IMR-90 (cell line): ENCODE measurements at places on chromosomes 3 and 15. TPM values are rescaled to one million over a fixed set of nuclear protein-coding genes. Genes with fewer than 3 reads are reported as not detected.

- peak; percentile 76 for DNase-seq
Observed at GRCh38 chr15:91508633-91509032, 344.9 kb upstream of the SLCO3A1 start.

- DNase-seq, result peak; percentile 64
Observed at GRCh38 chr3:79018671-79019136, 749.1 kb downstream of the ROBO1 start.

DNA sequence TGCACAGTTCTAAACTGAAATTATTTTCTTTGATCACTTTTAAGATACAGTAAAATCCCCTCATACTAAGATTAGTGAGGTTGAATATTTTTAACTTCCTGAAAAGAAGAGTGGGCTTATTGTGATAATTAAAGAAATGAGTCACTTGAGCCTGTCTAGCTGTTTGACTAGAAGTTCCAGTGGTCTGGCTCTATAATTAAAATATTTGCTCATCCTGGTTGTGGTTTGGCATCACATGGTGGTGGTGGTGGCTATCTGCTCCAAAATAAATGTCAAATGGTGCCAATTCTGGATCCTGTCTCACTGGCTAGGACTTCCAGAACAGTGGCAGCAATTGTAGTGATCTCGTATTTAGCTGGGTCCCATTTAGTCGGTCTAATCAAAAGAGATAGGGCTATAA, 8.6 kb upstream of the TEX9 start:
- no peak for DNase-seq

DNA sequence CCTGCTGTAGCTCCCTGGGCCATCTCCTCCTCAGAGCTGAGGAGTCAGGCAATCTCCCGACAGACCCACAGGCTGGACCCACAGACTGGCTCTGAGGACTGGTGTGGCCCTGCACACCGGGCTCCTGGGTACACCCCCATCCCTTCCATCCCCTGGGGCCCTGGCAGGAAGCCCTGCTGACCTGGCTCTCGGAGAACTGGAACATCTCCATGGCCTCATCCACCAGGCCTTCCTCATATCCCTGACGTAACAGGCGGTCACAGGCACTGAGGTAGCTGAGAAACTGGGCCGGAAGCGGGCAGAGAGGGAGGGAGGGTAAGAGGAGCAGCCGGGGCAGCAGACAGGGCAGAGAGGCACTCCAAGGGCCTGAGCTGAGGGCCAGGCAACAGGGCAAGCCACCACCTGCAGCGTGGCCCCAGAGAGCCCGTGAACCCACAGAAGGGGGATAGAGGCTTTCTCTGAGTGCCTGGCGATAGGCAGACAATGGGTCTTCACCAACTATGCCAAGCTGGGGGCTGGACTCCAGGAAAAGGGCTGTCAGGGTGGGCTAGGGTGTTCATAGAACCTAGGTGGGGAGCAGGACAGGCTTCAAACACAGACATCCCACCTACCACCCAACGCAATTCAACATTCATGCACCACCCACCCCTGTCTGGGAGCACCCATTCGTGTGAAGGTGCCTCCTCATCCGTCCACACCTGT, 17.9 kb downstream of the KBTBD13 start:
- no peak for DNase-seq

DNA sequence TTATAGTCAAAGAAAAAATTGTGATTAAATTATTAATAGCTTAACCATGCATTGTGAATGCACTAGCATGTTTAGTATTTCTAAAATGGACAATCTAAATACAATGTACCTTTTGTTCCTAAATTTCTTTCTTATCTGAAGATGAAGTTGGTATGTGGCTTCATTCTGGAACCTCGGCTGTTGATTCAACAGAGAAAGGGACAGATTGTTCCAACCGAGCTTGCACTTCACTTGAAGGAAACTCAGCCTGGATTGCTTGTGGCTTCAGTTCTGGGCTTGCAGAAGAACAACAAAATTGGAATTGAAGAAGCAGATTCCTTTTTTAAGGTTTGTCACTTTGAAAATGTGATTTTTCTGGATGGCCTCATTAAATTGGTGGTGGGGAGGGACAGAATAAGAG, 32.6 kb downstream of the HPS3 start:
- no peak for DNase-seq

- DNase-seq, result no peak
Observed at GRCh38 chr3:140443806-140444205, 234.1 kb upstream of the TRIM42 start.

DNA sequence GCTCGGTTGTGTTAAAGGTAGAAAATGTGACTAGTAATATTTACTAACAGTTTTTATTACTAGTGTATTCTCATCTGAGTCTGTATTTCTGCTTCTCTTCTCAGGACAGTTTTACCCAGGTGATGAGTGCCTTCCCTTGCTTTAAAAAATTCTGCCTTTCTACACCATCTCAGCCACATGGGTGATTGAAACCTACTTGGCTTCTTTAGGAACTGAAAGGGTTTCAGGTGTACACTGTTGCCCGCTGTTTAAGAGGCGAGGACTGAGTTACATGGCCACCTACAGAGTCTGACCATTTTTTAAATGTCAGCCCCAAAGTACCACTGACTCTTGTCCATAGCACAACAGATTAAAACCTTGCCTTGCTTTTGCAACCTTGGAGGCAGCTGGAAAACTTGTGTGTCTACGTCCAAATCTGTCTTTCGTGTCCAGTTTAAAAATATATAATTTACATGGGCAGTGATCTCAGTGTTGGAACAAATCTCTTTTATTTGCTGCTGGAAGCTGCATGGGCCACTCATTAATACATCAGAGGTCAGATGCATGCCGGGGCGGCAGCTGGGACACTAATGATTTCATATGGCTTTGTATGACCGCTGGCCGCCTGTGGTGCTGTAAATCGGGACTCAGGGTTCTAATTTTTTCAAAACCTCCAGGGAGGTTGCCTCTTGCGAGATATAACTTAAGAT, 44.6 kb downstream of the TRIM71 start:
- DNase-seq, result no peak

- no peak for DNase-seq
Observed at GRCh38 chr3:81072591-81072990, 688.9 kb downstream of the GBE1 start.

GRCh38 chr3:62260655-62261054, 112.7 kb downstream of the FEZF2 start:
- DNase-seq, result no peak

DNA sequence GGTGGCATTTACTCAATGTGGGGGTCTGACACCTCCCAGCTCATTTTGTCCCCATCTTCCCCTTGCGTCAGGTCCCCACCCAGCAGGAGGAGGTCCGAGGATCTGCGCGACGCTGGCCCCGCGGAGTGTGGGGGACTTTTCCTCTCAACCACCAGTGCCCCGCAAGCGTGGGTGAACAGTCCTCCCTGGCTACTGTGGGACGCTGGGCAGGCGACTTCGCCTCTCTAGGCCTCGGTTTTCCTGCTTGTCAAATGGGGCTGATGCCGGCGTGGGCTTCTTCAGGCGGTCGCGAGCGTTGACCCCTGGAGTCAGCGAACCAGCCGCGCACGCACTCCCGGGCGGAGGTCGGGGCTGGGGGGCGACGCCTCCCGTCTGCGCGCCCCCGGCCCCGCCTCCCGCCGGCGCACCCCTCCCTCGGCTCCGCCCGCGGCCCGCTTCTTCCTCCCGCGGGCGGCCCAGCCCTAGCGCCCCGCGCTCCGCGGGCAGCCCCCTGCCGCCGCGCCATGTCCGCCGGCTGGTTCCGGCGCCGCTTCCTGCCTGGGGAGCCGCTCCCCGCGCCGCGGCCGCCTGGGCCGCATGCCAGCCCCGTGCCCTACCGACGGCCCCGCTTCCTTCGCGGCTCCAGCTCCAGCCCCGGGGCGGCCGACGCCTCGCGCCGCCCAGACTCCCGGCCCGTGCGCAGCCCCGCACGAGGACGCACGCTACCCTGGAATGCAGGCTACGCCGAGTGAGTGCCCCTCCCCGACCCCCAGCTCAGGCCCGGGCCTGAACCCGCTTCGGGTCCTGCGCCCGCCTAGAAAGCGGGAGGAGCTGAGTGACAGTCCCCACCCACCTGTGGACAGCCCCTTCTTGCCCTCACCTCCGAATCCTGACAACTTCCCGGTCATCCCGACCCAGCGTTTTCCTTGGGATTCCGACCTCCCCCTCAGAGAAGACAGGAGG, at the start of gene PPM1M:
PPM1M (plus strand) TSS at position 438 of the 942 bp plus-strand sequence; CDS start at position 504, 66 bp downstream.
- DNase-seq, result peak; percentile 31

DNA sequence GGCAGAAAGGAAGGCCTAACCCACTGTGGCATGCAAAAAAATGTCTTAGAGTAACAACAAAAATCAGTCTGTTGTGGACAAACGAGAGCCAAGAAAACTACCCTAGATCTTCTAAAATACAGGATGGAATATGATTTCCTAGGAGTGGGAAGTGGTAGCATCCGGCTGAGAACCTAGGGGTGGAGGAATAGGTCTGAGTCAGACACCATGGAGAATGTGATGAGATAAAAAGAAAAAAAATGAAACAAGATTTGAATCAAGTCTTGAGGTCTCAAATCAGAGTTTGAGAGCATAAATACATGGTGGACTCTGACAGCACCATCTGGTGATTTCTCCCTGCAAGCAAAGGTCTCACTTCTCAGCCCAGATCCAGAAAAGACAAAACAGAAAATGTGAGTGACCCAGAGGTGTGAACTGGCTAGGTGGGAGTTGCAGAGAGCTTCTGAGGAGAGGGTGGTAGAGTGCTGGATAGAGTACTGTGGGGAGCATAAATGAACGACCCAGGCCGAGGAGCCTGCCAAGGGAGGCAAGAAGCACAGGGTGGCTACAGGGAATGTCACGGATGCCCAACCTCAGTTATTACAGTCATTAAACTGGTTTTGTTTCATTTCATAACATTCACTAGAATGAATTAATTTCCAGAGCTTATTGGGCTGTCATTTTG, 27.6 kb upstream of the VEPH1 start:
- DNase-seq, result peak; percentile 53

DNA sequence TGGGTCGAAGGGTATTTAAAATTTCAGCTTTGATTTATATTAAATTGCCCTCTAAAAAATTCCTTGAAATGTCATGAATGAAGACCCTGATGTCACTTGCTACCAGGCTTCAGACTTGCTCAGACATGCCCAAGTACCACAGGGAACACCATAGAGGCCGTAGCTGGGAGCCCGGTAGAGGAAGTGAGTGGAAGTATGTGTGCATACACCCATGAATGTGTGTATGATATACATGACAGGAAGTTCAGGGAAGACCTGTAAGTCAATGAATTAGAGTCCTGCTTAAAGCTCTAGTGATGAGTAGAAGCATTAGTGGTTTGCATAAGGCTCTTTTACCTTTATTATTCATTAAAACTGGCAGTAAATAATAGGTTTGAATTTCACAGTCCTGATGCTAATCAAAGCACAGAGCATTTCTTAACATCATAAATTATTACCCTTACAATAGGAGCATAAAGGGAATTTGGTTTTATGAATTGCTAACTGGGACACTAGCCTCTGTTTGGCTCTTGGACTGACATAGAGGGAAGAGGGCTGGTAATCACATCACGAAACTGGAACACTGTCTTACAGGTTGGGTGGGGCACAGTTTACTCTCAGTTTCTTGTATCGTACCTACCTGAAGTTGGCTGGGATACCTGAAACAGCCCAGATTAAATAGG, 144.4 kb downstream of the CHST2 start:
- DNase-seq, result no peak

DNA sequence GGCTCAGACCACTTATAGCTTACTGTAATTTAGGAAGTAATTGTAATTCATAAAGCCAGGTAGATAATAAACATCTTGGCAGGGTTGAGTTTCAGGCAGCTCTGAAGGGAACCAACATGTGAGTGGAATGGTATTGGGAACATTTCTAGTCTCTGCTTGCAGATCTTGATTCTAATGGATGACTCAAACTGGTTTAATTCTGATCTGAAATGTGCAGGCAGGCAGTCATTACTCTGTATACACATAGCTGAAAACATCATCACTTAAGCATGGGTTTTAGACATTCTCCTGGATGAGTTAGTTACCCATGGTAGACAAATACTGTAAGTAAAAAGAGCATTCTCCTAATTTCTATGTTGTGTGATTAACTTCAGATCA, 317.0 kb upstream of the TPRG1 start:
- DNase-seq, result peak; percentile 86

DNA sequence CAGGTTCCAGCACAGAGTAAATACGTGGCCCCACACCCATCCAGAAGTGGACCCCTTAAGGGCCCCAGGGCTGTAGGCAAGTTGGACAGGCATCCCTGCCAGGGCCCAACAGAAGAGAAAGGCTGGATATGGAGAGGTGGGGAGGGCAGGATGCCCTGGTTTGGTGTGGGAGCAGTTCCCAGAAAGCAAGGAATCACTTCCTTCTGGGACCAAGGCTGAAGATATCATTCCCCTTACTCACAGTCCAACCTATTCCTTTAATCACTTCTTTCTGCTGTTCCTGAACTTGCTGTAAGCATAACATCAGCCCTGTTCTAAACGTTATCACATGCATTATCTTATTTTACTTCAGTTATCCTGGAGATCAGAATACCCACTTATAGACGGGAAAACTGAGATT, 6.1 kb upstream of the MESP2 start:
- DNase-seq, result peak; percentile 70

ATP13A3 gene
- 37.5 and 48.1 TPM in 2 replicates for polyA plus RNA-seq

TXNRD3 gene
- polyA plus RNA-seq, result 3.9 and 4.2 TPM in 2 replicates

KIF7 gene
- 9.0 and 11.5 TPM in 2 replicates for polyA plus RNA-seq

ST8SIA2 gene
- polyA plus RNA-seq, result not detected in 2 replicates

TGM5 gene
- polyA plus RNA-seq, result not detected in 2 replicates

SKOR1 gene
- 0.03 and 0.06 TPM in 2 replicates for polyA plus RNA-seq
